Nephron progenitor cell (in vitro differentiated cells): ENCODE measurements at places on chromosomes 11 and 22.
A peak's percentile ranks its signal among the peaks of the same experiment; 100 is the strongest.

- no peak for DNase-seq
These were observed 89.0 kb downstream of the CDKN1C start for GRCh38 chr11:2796508-2797113.

- DNase-seq, result no peak
These were observed 174.5 kb upstream of the NTM start for GRCh38 chr11:131195661-131196517.

DNA sequence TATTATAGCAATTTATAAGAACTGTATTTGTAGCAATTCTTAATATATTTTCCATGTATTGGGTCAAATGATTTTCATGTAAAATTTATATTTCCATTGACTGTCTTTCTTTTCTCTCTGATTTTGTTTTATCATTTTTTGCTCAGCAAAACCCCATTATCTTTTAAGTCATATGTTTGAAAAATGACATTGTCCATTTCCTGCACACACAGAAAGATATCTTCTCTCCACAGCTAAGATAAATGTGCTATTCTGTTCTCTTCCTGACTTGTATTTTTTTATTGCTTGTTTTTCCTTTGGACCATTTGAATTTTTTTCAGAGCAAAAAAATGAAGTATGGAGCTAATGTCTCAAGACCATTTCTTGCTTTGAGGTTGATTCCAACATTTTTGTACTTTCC is 6.3 kb upstream of the LRRC55 start:
- no peak for DNase-seq

GRCh38 chr11:19173004-19173689 is 28.6 kb downstream of the CSRP3 start:
- DNase-seq, result no peak

DNA sequence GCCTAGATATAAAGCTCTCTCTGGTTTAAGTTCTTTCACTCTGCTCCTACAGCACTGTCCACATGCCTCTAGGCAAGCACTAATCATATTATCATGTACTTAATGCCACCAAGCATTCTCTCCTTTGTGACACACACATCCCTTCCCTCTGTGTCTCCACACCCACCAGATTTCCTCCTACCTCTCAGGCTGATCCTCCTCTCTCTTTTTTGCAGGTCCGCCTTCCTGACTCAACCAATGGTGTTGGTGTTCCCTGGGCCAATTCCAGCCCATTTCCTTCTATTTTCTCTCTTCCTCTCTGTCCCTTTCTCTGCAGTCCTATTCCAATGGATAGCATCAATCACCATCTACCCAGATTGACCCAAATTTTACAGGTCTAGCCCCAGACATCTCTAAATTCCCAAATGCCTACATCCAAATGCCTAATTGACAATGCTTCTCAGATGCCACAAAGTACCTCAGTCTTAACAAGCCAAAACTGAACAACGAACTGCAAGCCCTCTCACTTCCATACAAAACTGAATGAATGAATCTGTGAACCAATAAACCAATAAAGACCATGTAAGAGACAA is 504 bp upstream of the ZNF215 start:
- DNase-seq, result no peak

GRCh38 chr22:42895087-42895486 is 38.0 kb upstream of the ARFGAP3 start:
- DNase-seq, result no peak

- no peak for DNase-seq
These were observed 1.3 kb downstream of the PARVB start for GRCh38 chr22:44025171-44026065.

DNA sequence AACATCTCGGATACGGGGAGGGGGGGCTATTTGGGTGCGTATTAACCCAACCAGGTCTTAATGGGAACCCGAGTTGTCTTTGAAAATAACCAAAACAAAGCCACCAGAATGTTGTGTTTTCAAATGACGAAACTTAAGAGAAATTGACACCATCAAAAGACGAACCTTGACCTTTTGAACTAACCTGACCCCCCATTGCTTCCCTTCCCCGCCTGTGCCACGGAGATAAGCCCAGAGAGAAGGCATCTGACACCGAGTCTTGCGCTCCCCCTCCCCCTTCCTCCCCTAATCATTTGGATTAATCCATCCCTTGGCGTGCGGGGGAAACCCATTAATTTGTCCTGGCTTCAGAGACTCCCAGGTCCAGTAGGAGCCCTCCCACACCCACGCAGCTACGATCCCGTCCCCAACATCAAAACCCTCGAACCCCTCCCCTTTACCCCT is 4.5 kb upstream of the GCAT start:
- peak; percentile 31 for DNase-seq

- DNase-seq, result no peak
These were observed 28.4 kb upstream of the CRTAM start for GRCh38 chr11:122809866-122810265.

- DNase-seq, result no peak
These were observed 49.8 kb downstream of the SHANK2 start for GRCh38 chr11:71202598-71202944.

DNA sequence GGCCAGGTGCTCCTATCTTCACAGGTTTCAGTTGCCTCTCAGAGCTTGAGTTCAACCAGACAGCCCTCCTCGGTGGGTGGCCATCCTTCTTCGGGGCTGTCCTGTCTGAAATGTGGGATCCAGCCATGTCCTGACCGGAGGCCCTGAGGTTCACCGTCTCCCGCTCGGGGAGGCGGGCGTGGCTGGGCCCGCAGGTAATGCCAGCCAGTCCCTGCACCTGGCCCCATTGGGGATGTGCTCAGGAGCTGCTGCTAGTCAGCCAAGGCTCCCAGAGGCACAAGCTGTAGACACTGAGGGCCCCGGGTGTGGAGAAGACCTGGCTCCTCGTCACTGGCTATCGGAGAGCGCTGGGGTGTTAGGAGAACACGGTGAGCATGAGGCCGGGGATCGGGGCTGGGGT is 32.6 kb downstream of the TSPAN4 start:
- no peak for DNase-seq

DNA sequence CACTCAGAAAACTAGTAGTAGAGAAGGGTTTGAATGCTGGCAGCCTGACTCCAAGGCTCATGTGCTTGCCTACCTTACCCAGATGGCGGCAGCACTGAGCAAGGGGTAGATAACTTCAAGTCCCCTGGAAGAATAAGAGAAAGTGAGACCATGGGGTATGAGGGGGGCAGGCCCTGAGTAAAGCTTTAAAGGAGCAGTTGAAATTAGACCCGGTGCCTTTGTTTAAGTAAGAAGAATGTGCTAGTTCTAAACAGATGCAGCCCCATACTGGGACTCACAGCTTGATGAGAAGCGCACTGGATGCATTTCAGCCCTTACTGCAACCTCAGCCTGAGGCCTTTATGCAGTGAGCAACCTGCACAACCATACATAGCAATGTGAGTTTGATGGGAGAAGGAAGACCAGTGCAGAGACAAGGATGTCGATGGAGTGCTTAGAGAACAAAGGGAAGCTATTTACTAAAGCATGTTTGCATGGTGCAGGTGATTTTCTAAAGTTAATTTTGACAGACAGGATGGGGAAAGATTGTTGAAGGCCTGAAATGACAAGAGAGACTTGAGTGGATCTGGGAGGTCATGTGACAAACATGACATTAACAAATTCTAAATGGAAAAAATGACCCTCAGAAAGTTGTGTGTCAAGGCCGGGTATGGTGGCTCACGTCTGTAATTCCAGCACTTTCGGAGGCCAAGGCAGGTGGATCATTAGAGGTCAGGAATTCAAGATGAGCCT is 27.1 kb upstream of the TMA7B start:
- peak; percentile 24 for DNase-seq

DNA sequence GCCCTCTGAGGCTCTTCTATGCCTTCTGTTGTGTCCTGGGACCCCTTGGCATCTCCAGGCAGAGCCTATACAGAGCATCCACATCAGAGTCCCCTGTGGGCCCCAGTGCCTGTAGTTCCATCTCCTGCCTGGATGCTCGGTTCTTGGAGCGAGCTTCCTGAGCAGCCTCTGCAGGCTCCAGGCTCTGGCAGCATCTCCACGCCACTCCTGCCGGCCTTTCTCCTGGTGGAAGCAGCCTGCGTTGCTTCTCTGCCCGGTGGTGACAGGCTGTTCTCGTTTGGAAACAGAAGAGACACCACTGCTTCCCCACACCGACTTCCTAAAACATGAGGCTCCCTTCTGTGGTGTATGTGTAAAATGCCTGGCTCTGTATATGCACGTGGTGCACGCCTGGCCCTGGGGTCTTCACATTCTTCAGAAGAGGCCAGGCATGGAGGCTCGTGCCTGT is 52.8 kb downstream of the BCR start:
- no peak for DNase-seq

GRCh38 chr22:30665786-30666185 is 1.9 kb downstream of the DUSP18 start:
- DNase-seq, result no peak

- DNase-seq, result no peak
These were observed 118.7 kb downstream of the PGR start for GRCh38 chr11:101010899-101011298.

DNA sequence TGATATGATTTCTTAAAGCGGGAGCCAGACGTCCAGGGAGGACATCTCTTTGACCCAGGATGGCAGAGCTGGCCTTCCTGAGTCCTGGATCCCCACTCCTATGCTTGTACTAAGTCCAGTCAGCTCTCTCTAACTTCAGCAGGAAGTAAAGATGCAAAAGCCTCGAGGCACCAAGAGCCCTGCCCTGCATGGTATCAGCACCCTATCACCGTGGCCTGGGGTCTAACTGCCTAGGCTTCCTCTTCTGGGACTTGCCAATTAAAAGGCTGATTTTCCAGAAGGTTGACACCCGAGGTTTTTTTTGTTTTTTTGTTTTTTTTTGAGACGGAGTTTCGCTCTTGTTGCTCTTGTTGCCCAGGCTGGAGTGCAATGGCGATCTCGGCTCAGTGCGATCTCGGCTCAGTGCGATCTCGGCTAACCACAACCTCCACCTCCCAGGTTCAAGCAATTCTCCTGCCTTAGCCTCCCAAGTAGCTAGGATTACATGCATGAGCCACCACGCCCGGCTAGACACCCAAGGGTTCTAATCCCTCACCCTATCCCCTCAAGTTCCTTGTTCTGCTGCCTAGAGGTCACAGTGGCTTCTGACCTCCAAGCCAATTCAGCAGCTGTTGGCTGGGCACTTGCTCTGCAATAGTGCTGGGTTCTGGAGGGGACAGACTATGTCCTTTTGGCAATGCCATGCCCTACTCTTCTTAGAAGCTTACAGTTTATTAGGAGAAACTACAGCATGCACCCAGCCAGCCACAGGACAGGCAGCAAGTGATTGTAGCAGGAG is 50.6 kb upstream of the FTH1 start:
- no peak for DNase-seq

DNA sequence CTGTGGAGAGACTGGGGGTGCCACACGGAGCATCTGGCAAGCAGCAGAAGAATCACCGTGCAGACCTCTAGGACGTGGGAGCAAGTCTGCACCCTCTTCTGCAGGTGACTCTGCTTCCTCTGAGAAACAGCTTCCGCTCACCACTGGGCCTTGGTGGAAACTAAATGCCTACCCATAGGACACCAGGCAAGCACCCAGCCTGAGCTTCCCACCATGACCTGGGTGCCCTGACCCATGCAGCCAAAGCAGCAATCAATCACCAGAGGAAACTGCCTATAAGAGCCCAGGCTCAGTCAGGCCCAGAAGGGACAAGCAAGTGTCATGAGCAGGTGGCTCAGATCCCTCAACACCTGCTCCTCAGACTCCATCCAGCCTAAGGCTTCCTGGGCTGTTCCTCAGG is 63.4 kb downstream of the IGLL5 start:
- DNase-seq, result no peak

DNA sequence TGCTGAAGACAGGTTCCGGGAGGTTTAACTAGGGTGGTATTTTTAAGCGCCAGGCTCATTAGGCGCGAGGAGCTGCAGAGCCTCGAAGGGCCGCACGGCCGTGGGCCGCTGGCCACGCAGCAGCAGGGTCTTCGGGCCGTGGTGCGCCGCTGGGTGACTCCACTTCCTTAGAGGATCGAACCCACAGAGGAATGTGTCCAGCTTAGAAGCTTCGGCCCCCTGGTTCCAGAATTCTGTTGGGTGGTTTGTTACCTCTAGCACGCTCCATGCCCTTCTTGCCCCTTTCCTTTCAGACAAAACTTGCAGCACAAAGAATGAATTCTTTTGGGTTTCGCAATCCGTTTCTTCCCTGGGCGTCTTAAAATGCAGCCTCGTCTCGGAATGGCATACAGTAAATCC is 773 bp upstream of the PATL1 start:
- DNase-seq, result no peak

GRCh38 chr11:70729949-70730348 is 331.6 kb downstream of the CTTN start:
- DNase-seq, result no peak

DNA sequence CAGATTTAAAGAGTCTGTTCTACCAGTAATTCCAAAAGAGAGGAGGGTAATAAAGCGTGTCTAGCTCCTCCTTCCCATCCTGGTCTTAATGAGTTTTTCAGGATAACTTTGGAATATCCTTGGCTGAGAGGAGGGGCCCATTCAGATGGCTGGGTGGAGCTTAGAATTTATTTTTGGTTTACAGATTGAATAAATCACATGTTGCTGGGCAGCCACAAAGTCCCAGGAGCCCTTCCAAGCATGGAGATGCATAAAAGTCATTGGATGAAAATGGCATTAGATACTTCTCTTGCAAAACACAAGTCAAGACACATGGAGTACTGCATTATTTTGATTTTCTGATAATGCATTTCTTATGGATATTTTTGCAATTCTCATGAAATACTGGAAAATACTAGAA is 139.0 kb downstream of the TRPC6 start:
- no peak for DNase-seq

DNA sequence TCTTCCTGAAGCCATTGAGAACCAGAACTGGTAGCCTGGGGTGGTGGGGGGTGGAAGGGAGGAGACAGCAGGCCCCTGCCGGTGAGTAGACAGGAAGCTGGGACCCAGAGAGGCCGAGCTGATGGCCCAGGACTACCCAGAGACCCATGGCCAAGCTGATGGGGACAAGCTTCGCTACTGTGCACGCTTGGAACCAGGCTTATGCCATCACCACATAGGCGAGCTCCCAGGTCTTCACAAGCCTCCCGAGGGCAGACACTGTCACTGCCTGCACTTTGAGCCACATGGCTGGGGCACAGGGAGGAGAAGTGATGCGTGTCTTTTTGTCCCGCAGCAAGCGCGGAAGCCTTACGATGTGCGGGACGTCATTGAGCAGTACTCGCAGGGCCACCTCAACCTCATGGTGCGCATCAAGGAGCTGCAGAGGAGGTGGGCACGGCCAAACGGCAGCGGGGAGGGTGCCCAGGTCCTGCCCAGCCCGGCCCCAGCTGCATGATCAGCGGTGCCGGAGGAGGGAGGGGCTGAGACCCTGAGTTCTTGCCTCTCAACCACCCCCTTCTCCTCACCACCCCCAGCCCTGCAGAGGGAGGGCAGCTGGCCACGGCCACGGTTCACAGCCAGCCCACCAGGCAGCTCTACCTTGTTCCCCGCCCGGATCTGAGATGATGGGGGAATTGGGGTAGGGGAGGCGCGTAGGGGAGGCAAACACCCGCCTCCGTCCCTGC is 76.0 kb upstream of the KCNQ1OT1 start:
- DNase-seq, result no peak
